Omental fat pad (tissue), 4 donors: ENCODE measurements at places on chromosomes 7 and 10. TPM values are rescaled to one million over a fixed set of nuclear protein-coding genes. Genes with fewer than 3 reads are reported as not detected.

WNT8B gene
- total RNA-seq, result not detected

CYP2E1 gene
- total RNA-seq, result 2.3 TPM

FAM131B gene
- total RNA-seq, result 0.75 TPM

RPP38 gene
- 15.4 TPM for total RNA-seq

HMX2 gene
- total RNA-seq, result not detected

SPDYE9 gene
- total RNA-seq, result not detected

RNF32 gene
- total RNA-seq, result not detected

CTAGE4 gene
- 1.8 TPM for total RNA-seq

SEMA3A gene
- total RNA-seq, result 9.8 TPM
